ENCODE measurements at places on chromosomes 5 and 9.
A peak's percentile ranks its signal among the peaks of the same experiment; 100 is the strongest.

GRCh38 chr5:14405706-14406553 lies 175.7 kb upstream of the OTULINL start:
- no peak for DNase-seq

DNA sequence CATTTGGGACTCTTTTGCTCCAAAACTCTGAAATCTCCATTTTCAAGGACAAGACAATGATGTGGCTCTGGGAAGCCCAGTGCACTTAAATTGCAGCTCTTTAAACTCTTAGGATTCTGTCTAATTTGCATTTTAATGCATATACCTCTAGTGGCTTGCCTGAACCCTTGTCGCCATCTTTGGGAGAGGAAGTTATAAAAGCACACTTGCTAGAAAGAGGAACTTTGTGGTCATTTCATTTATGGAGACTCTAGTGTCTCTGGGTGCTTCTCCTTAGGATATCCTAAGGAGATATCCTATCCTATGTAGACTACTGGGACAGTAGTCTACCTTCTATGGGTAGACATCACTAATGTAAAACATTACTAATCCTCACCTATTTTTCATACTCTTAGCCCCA lies 77.3 kb upstream of the SLC1A3 start:
- DNase-seq, result no peak

- no peak for DNase-seq
These were observed 25.9 kb downstream of the ARPC5L start for GRCh38 chr9:124887832-124888231.

- no peak for DNase-seq
These were observed 102.4 kb upstream of the RFX3 start for GRCh38 chr9:3628239-3628638.

- no peak for DNase-seq
These were observed 17.1 kb downstream of the STRBP start for GRCh38 chr9:123251324-123251723.

DNA sequence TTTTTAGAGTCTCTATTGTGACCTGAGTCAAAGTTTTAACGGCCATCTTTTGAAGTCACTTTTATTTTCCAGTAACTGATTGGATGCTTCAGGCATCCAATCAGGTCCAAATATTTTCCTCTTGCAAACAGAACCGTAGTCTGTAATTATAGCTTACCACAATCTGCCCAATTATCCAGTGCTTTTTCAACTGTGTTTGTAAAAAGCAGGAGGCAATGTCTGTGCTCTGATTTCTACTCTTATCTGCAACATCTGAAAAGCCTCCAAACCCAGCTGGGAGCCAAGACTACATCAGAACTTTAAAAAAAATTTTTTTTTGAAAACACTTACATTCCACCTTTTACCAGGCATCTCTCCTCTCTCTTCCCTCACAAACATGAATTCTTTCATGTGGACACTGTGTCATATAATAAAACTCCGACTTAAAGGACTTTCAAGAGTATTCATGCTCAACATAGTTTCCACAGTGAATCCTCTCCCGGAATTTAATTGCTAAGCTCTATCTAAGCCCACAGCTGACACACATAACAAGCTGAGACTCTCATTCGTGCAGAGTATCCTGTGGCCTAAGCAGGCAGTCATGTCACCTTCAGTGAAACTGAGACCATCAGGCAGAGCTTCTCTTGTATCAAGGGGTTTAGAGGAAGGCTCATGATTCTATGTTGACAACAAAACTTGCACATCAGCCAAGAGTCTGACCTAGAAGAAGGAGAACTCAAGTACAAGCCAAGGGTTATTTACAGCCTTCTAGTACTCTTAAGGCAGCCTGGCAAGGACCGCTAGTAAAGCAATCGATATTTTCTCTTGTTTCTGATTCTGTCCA lies 272.7 kb downstream of the TLE1 start:
- DNase-seq, result no peak

GRCh38 chr9:90114641-90115425 lies 510.0 kb downstream of the GADD45G start:
- no peak for DNase-seq

DNA sequence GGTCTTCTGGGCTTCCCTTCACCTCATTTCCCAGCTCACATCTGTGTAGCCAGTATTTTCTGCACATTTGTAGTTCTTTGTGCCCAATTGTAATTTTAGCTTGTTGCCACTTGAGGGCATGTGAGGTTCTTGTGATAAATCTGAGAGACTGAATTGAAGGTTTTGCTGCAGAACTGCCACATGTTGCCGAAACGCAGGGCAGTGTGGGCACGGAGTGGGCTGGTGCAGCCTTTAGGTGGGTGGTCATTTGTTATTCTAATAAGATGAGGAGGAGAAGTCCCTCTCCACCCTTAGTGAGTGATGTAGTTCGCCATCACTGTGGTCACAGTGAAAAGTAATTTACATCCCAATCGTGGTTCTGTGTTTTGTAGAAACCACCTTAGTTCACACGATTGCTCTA lies 21.2 kb downstream of the OTULIN start:
- peak; percentile 20 for DNase-seq

- DNase-seq, result no peak
These were observed 490.7 kb upstream of the SGCD start for GRCh38 chr5:155836089-155836803.

DNA sequence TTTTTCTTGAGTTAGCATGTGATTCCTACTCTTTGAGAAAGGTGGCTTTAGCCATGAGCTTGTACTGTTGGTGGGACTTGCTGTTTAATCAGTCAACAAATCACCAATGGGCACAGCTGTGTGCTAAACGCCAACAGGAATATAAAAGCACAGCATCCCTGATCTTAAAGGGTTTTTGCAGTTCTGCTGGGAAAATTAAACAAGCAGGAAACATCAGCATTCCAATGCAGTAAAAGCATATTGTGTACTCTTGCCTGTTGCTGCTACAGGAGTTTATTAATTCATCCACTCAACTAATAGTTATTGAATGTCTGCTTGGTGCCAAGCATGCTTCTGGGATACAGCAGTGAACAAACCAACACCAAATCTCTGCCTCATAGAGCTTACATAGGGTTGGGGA lies 27.4 kb upstream of the F2RL1 start:
- no peak for DNase-seq

GRCh38 chr5:170278611-170279458 lies 18.7 kb downstream of the LCP2 start:
- no peak for DNase-seq

DNA sequence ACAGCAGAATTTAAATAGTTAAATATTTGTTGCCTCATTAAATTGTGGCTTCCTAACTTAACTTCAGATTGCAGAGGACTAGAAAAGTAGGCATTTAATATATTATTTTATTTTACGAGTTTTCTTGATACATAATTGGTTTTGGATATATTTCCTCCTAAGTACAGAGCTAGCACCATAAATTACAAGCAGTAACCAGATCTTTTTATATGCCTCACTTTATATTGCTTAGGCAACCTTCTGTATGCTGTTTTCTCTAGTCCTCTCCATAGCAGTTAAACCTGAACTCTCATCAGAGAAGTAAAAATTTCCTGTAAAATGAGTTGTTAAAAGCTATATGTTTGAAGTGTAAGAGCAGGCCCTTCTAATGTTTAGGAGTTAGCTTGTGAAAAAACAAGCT lies 144.2 kb downstream of the ZCCHC7 start:
- DNase-seq, result no peak

GRCh38 chr5:82405618-82406204 lies 127.6 kb upstream of the RPS23 start:
- peak; percentile 47 for DNase-seq

DNA sequence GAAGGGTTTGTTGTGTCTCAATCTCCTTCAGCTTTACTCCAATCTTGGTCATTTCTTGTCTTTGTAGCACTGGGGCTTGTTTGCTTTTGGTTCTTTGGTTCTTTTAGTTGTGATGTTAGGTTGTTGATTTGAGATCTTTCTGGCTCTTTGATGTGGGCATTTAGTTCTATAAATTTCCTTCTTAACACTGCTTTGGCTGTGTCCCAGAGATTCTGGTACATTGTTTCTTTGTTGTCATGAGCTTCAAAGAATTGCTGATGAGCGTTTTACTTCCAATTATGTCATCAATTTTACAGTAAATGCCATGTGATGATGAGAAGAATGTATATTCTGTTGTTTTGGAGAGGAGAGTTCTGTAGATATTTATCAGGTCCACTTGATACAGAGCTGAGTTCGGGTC lies 353.3 kb downstream of the MAN2A1 start:
- no peak for DNase-seq

GRCh38 chr5:171496456-171496855 lies 77.0 kb downstream of the FGF18 start:
- DNase-seq, result no peak

DNA sequence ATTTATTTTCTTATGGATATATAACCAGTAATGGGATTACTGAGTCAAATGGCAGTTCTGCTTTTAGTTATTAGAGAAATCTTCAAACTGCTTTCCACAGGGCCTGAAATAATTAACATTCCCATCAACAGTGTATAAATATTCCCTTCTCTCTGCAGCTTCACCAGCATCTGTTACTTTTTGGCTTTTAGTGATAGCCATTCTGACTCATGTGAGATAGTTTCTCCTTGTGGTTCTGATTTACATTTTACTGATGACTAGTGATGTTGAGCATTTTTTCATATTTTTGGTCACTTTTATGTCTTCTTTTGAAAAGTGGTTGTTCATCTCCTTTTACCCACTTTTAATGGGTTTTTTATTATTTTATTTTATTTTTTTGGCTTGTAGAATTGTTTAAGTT lies 1290.3 kb upstream of the CDH9 start:
- DNase-seq, result no peak

GRCh38 chr5:6961837-6962635 lies 248.8 kb downstream of the TENT4A start:
- DNase-seq, result no peak

GRCh38 chr9:106700676-106701075 lies 162.3 kb upstream of the ZNF462 start:
- DNase-seq, result no peak

- DNase-seq, result no peak
These were observed 110.3 kb downstream of the KCNIP1 start for GRCh38 chr5:170614065-170614490.

GRCh38 chr9:34991607-34992375 lies 2.2 kb downstream of the DNAJB5 start:
- no peak for DNase-seq

- no peak for DNase-seq
These were observed 39.4 kb downstream of the TNFAIP8 start for GRCh38 chr5:119395080-119395836.

DNA sequence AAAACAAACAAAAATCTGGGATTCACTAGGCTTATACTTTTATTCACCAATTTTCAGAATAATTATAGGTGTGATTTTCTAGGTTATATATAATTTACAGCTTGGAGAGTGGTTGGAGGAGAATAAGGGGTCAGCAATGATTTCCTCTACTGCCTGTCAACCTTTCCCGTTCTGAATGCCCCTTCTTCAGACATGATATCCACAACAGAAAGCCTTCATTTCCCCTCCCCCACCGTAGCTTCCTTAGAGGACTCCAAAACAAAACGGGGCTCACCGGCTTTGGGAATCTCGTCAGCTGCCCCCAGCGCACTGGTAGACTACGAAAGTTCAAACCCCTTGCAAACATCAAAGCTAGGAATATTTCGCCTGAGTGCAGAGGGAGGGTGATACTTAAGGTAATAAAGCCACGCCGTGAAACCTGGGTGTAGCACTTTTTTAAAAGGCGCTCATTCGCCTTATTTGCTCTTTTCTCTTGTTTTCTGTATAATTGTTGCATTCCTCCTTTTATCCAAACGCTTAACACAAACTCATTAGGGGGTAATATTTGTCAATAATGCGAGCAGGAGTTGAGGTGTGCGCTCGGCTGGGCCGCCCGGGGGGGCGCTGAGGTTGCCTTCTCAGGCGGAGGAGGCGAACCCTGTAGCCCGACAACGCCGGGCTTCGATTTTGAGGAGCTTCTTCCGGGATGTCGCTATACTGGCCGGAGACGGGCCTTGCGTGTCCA lies 2.4 kb downstream of the OTP start:
- DNase-seq, result no peak

GRCh38 chr5:57833489-57833888 lies 350.9 kb upstream of the ACTBL2 start:
- DNase-seq, result no peak

- no peak for DNase-seq
These were observed 128.4 kb upstream of the ADRA1B start for GRCh38 chr5:159787837-159788236.

DNA sequence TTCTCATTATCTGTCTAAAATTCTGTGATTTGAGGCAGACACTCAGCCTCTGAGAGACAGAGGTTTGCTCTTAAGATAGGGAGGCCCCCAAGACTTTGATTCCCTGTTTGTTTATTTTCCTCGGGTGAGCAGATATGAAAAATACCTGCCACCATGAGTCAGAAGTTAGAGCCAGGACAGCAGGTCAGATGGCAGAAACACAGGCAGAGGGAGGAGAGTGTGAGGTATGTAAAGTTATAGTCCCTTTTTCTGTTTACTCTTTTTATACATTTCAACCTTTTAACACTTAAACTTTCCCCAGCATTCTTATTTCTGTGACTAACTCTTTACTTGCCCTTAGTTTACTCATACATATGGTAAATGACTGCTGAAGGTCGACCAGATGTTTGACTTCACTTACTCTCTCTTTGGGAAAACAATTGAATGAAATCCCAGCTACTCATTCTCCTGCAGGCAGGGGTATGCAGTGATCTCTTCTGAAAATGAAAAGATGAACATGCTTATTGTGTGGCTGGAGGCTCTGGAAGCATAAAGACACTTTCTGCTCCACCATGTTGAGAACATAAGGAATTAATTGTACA lies 383.8 kb downstream of the NTRK2 start:
- DNase-seq, result no peak

- DNase-seq, result no peak
These were observed 35.6 kb upstream of the CCNB1 start for GRCh38 chr5:69131304-69131703.

DNA sequence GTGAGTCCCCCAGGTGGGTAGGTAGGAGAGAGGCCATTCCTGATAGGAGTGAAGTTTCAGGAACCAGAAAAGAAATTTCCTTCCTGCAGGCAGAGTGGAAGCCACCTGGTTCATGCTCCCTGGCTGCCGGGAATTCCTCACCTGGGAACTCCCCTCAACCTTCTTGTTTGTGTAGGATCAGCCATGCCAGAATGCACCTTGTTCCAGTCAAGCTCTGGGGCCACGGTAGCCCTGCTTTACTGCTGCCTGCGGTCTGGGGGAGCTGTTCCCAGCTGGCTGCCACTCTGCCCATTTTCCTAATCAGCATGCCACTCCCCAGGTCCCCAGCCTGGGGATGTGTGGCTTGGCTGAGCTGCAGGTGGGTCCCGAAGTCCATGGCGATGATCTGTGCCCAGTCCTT lies 18.7 kb upstream of the B4GALT1 start:
- DNase-seq, result no peak

GRCh38 chr9:101369286-101369685 lies 15.5 kb downstream of the BAAT start:
- no peak for DNase-seq
